NCI-H1417 (cell line): ENCODE measurements at places on chromosomes 1 and 21.

DNA sequence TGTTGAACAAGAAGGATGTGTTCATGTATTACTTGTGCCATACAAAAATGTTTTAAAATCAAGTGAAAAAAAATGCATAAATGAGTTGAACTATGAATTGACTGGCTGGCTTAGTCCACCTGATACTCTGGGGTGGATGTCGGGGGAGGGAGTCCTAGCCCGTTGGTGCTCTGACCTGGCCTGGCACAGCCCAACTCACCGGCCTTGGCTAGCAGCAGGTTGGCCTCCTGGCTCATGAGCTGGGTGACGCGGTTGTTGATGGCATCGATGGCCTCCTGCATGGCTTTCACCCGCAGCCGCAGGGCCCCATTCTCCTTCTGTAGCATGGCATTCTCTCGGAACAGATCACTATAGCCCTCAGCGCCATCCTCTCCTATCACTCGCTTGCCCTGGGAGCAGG, 21.6 kb downstream of the KIF21B start:
- no peak for DNase-seq

- peak; percentile 76 for DNase-seq
Measured at GRCh38 chr1:218171302-218171893, 113.7 kb upstream of the RRP15 start.

- no peak for DNase-seq
Measured at GRCh38 chr1:55423376-55423775, 208.2 kb upstream of the USP24 start.

DNA sequence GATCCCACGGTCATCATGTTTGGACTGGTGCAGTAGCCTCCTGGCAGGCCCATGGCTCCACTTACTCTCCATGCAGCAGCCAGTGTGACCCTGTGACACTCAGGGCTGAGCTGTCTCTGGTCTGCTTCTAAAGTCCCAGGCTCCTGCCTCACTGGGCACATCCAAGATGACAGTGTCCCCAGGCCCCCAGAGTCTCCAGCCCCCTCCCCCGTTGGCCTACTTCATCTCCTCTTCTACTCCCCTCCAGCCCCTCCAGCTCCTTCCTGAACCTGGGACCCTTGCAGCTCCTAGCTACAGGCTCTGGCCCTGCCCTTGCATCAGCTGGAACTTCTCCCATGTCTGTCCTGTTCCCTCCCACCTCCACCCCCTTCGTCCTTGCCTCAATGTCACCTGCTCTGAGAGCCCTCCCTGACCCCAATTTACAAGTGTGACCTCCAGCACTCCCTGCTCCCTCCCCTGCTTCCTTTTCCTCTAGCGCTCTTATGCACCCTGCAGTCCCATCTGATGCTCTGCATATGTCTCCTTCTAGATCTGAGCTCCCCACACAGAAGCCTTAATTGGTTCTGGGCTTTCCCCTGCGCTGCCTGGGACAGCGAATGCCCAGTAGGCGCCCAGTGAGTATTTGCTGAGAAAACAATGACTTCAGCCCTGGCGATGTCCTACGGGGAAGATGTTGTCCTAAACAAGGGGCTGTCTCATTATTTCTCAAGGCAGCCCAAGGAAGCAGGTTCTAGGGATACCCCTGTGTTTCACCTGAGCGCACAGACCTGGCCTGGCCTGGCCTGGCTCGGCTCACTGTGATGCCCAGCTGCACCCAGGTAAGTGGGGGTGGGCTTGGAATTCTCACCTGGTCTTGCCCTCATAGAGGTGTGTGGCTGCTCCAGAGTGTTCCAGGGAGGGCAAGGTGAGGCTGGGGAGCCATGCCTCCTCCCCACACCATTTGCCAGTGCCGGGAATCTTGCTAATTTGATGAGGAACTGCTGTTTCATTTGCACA, 600.6 kb downstream of the PTPRU start:
- no peak for DNase-seq

- DNase-seq = no peak
Measured at GRCh38 chr1:52150946-52151345, 9.1 kb downstream of the ZFYVE9 start.

- DNase-seq = no peak
Measured at GRCh38 chr21:21085206-21085605, 87.0 kb downstream of the NCAM2 start.

- no peak for DNase-seq
Measured at GRCh38 chr1:145759721-145760120, 40.4 kb downstream of the CD160 start.

GRCh38 chr1:201703621-201704438, 125.1 kb upstream of the IPO9 start:
- peak; percentile 88 for DNase-seq

GRCh38 chr1:182953826-182954225, 860 bp upstream of the SHCBP1L start:
- DNase-seq = no peak

DNA sequence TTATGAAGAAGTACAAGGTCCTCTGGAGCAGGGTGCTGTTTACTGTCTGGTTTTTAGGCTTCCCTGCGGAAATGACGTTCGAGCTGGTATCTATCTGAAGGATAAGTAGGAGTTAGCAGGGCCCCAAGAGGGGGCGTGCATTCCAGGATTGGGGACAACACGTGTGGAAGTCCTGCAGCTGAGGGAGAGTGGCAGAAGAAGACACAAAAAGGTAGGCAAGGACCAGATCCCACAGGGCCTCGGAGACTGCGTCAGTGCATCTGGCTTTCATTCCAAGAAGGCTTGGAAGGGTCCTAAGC, 5.9 kb downstream of the RIMS3 start:
- no peak for DNase-seq

- DNase-seq = no peak
Measured at GRCh38 chr1:100671601-100672000, 47.9 kb upstream of the VCAM1 start.

DNA sequence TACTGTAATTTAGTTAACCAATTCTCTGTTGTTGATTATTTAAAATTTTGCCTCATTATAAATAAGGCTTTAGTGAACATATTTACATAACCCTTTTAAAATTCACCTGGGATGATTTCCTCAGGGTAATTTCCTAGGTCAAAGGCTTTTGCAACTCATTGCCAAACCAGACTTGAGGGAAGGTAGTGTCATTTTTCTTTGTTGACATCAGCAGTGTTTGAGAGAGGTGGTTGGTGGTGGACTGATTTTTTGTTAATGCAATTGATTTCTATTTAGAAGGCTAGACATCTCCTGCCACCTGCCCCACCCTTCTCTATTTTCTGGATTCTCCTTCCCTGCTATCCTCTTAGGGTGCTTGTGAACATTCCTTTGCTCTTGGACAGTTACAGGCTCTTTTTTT, 116.8 kb downstream of the HHAT start:
- DNase-seq = no peak

- DNase-seq = peak; percentile 50
Measured at GRCh38 chr1:212791261-212791675, 309 bp downstream of the NSL1 start.

- DNase-seq = no peak
Measured at GRCh38 chr1:56074007-56074651, 505.2 kb downstream of the PLPP3 start.

DNA sequence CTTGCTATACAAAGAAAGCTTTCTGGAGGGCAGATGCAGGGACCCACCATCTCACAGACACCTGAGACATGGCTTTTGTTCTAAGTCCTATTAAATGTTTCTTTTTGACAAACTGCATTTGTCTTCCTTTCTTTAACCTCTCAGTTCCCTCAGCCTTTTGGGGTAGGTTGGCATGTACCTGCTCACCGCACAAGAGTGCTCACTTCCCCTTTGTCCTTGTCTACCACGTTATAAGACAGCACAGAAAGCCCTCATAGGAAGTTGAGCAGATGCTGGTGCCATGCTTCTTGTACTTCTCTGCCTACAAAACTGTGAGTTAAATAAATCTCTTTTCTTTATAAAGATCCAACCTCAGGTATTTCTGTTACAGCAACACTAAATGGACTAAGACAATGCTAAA, 31.9 kb upstream of the RGS21 start:
- DNase-seq = no peak

- no peak for DNase-seq
Measured at GRCh38 chr1:54167422-54168139, 14.8 kb upstream of the CDCP2 start.

DNA sequence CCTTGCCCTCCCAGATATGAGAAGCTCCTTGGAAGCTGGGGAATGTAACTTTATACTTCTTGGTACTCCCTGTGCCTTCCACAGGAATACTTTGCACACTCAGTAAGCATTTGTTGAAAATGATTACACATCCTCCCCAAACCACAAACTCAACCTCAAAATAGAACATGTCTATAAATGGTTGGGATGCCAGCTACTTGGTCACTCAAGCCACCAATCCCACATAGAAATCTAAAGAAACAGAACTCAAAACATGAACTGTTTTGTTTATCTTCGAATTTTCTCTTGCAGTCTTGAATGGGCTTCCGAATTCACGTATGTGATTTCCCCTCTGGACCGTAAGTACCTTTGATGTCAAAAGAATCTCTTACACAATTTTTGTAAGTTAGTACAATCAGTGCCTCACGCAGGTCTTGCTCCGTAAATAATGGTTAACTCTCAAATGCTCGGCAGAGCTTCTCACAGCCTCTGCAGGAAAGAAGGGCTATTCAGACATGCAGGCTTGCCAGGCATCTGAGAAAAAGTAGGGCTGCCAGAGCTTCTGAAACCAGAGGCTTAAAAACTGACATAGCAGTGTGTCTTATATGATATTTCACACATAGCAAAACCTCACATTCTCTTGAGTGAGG, 26.9 kb downstream of the SORT1 start:
- no peak for DNase-seq

DNA sequence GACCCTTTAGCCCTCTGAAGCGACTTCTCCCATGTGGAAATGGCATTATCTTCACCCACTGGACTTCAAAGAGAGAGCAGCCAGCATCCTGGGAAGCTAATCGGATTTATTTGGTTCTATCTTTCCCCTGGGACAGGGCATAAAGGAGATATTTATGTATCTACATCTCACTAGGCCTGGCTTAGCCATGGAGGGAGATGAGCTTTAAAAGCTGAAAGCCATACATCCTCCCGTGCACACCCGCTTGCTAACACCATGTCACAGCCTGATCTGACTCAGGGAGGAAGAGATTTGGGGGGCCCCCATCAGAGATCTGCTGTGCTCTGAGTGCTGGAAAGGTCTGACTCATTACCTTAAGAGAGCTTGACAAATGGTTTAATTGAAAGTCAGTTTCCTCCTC, 155.9 kb downstream of the PLXNA2 start:
- DNase-seq = no peak

DNA sequence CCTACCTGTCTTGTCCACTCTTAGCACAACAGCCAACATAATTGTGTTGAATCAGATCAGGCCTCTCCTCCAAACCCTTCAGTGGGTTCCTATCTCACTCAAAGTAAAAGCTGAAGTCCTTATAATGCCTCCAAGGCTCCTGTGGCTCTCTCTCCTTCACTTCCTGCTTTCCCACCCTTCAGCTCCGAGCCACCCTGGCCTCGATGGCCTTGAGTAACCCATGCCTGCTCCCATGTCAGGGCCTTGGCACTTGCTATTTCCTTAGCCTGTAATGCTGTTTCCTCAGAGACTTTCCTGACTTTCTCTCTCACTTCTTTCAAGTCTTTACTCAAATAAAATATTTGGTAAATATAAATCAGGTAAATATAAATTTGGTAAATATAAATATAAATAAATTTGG, 8.1 kb upstream of the PLEKHM2 start:
- no peak for DNase-seq

GRCh38 chr1:153698020-153698922, 19.8 kb downstream of the NPR1 start:
- no peak for DNase-seq

GRCh38 chr1:15432324-15432723, 5.9 kb upstream of the CTRC start:
- DNase-seq = no peak

- no peak for DNase-seq
Measured at GRCh38 chr1:154485910-154486496, 16.0 kb upstream of the TDRD10 start.
